ENCODE measurements at places on chromosomes 5 and 9.

- DNase-seq: no peak
Measured at GRCh38 chr9:127667127-127667844, 39.5 kb upstream of the CFAP157 start.

DNA sequence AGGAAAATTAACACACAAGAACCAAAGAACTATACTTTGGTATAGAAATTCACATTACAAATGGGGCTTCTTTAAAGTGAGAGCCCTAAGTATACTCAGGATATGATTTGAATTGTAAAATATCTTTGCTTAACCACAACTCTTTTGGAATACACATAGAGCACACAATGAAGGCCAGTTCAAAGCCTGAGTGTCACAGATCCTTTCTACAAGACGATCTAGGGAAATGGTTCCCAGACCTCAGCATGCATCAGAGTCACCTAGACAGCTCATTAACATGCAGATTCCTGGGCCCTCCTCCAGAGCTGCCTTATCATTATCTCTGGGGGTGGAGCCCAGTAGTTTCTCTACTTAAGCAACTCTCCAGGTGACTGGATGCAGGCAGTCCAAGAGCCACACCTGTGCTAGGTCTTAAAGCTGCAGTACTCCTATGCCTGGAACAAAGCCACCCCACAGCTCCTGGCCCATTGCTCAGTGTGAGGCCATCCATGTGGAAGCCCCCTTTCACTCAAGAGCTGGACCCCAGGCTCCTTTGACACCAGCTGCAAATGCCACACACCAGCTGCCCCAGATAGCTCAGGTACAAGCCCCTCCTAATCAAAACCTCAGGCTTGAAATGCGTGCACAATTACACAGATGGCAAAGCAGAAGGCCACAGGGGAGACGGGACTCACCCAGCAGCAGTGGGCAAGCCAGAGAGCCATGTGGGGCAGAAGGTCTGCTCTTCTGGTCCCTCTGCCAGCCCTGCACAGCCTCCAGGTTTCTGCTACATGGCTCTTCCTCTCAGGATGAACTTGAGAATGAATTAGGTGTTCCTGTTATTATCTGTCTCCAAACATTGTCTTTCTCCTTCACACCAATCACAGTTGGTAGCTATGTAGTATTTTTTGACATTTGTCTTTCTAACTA lies 106.1 kb downstream of the SH3TC2 start:
- DNase-seq: no peak

GRCh38 chr9:87862536-87863268 lies 20.0 kb upstream of the SPATA31E1 start:
- no peak for DNase-seq

GRCh38 chr9:120384925-120385272 lies 195.1 kb downstream of the CDK5RAP2 start:
- no peak for DNase-seq

DNA sequence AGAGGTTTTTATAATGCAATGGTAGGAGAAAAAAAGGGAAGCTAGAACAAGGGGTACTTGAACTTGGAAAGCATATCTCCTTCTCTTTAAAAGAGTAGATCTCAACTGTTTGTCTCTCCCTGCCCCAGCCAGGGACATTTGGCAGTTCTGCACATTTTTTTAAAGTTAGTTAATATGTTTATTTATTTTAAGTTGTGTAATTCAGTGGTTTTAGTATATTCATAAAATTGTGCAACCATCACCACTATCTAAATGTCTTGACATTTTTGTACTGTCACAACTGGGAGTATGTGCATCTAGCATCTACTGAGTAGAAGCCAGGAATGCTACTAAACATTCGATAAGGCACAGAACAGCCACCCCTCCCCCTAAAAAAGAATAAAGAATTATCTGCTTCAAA lies 103.5 kb upstream of the DPYSL3 start:
- DNase-seq: no peak

- no peak for DNase-seq
Measured at GRCh38 chr5:106680330-106680729, 990.4 kb downstream of the EFNA5 start.

DNA sequence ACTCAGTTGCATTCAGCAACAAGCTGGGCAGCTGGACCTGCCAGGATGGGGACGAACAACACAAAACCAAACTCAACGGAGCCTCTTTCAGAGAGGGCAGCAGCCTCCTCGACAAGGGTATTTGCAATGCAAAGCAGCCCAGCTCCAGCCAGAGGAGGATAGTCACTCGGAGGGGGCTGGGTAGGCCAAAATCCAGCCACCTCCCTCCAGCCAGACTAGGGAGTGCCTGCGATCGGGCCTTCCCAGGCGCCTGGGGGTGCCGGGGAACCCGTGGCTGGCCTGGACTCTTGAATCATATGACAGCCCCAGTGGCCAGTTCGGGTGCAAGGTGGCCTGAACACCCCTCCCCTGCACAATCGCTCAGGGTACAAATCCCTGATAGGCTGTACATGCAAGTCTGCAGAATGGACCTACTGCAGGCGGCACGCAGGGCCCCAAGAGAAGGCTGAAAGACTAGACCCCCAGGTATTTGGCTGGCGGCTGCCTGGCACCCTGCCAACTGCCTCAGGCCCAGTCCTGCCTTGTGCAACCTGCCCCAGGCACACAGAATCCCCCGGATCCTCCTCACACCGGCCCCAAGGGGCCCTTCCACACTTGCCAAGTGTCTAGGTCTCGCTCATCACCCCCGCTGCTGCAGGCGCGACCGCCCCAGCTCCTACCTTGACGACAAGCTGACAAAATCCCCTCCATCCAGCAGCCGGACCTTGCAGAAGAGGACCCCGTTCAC lies 1.3 kb downstream of the EEIG1 start:
- no peak for DNase-seq

DNA sequence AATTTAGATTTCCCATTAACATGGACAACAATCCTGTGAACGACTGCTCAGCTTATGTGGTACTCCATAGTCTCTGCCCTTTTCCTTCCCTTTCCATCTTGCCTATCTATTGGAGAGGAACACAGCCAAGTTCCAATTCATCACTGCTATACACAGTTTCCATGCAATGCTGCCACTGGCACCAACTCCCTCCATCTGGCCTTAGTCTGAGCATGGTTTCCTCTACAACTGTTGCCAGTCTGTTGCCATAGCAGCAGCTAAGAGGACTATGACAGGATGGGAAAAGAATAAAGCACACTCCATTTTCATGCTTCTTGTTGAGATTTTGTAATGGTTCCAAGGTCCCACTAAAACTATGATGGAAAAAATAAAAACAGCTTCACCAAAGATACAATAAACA lies 189.0 kb downstream of the HCN1 start:
- no peak for DNase-seq

GRCh38 chr5:32392039-32392438 lies 52.5 kb downstream of the ZFR start:
- no peak for DNase-seq

DNA sequence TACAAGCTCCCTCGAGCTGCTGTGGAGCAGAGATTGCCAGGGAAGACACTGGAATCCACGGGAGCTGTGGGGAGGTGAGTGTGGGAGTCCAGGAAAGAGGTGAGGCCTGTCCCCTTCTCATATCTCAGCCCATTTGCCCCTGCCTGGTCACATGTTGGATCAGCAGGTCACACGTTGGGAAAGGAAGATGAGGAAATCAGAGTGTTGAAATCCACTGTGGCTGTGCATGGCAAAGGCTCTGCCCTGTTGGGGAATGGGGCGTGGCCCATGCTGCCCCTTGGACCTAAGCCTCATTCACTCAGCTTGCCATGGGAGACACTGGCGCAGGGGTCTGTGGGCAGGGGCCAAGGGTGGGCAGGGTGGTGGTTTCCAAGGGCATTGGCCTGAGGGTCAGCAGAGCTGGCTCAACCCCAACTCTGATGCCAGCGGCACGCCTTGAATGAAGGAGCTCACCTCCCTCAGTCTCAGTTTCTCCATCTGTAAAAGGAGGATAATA lies 85.4 kb upstream of the CPEB4 start:
- DNase-seq: no peak

- no peak for DNase-seq
Measured at GRCh38 chr5:16756692-16757091, 139.9 kb upstream of the RETREG1 start.

DNA sequence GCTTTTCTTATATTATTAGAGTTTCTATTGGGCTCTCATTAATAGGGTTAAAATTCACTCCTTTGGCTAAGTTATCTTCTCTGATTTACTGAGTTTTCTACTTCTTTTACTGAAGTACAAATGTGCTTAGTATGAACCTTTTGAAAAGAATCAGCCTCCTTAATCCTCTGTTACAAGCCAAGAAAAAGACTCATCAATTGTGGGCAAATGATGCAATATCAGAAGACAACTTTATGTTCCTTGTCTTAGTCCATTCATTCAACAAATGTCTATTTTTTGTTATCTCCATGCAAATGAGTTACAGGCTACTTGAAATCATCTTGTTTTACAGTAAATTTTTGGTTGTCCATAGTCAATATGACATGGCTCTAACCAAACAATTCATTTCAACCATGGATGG lies 40.3 kb downstream of the SNCAIP start:
- no peak for DNase-seq

DNA sequence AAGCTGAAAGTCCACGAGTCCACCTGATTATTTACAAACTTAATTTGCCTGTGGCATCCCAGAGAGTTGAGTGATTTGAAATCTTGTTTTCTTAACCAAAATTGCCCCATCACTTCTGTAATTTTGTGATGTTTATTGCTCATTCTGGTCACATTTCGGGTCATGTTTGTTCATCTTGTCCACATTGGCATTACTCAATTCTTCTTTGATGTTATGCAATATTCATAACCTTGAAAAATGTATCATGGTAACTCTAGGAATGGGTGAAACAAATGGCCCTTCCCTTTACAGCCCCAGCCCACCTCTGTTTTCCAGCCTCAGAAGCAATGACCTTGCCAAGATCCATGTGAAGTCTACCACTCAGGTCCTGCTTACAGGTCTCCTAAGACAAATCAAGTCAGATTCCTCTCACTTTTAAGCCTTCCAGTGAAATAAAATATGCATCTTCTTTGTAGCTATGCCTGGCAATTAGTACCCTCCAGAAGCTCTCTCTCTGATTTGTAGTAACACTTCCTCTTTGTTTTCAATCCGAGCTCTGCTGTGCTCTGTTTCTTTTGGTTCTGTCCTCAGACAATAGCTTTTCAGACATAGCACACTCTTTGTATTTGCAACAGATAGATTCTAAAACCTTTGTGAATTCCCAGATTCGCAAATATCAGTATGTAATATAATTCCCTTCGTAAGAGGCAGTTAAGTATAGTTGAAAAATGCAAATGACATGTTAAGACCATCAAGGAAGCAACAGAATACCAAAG lies 330.3 kb upstream of the IRX1 start:
- DNase-seq: no peak

GRCh38 chr5:141709699-141710267 lies 27.8 kb upstream of the ARAP3 start:
- DNase-seq: no peak

- DNase-seq: no peak
Measured at GRCh38 chr5:71790433-71790832, 71.4 kb downstream of the CARTPT start.

DNA sequence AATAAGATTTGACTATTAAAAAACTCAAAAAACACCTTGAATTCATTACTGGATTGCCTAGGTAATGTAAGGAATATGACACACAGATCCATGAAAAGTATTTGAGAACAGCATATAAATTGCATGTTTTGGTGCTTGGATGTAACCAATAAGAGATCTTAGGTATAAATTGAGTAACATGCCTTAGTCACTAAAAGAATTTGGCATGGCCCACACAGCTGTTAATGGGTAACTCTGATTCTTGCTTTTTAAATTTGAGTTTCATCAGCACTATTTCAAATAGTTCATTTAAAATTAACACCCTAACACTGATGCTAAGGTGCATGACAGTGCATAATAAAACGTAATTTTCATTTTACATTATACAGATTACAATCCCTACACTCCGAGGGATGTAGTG lies 779.3 kb upstream of the WWC1 start:
- DNase-seq: no peak

DNA sequence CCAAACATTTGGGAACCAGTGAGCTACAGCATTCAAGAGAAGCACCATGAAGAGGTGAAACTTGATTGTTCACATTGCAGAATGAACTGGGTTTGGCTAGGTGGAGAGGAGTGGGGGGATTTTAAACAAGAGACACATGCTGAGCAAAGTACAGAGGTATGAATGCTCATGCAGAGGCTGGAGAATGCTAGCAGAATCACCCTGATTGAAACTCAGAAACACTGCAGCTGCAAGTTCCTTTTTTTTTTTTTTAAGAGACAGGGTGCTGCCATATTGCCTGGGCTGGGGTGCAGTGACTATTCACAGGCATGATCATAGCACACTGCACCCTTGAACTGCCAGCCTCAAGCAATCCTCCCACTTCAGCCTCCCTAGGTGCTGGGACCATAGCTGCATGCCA lies 35.1 kb downstream of the DENND1A start:
- DNase-seq: no peak

DNA sequence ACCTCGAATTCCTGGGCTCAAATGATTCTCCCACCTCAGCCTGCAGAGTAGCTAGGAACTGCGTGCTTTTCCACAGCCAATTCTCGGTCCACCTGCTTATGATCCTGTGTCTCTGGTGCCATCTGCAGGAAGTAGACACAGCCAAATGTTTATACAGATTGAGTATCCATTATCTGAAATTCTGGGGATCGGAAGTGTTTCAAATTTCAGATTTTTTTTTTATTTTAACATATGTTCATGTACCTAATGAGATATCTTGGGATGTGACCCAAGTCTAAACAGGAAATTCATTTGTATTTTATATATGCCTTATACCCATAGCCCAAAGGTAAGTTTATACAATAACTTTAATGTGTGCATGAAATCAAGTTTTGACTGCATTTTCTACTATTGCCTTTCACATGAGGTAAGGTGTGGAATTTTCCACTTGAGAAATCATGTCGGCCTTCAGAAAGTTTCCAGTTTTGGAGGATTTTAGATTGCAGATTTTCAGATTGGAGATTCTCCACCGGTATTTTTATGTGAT lies 89.5 kb downstream of the ESM1 start:
- DNase-seq: peak; percentile 26

DNA sequence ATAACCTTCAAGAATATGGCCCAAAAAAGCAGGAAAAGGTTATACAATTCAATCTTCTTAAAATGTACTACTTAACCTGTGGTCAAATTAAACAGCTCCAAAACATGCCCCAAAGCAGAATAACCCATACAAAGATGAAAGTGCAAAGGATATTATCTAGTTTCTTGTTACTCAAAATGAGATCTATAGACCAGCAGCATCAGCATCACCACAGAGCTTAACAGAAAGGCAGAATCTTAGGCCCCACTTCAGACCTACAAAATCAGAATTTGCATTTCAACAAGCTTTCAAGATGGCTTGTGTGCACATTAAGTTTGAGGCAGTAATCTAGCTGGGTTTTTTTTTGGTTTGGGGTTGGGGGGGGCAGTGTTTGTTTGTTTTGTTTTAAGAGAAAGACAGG lies 54.0 kb downstream of the SCAI start:
- no peak for DNase-seq

GRCh38 chr5:58731641-58732040 lies 148.8 kb downstream of the RAB3C start:
- no peak for DNase-seq

GRCh38 chr5:130102375-130102774 lies 198.1 kb downstream of the CHSY3 start:
- no peak for DNase-seq

DNA sequence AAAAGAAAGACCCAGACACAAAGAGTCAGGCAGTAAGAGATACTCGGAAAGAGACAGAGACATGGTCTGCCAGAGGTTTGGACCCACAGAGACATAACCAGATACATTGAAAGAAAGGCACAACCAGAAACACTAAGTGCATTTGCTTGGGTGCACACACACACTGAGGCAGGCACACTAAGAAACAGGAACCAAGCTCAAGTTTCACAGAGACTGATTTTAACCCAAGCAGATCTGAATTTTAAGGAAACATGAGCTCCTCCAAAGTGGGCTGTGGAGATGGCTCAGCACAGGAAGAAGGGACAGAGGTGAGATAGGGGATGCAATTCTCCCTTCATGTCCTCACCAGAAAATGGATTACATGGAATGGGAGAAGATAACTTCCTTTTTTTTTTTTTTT lies 9.5 kb downstream of the AQP3 start:
- DNase-seq: no peak

Data from CD8-positive, alpha-beta T cell (primary cell).